ENCODE measurements at places on chromosomes 7 and 10.

- DNase-seq: peak; percentile 65
These were observed 13.6 kb upstream of the GALNT11 start for GRCh38 chr7:152011860-152012259.

GRCh38 chr10:77625379-77625778 is 12.2 kb downstream of the KCNMA1 start:
- DNase-seq: no peak

DNA sequence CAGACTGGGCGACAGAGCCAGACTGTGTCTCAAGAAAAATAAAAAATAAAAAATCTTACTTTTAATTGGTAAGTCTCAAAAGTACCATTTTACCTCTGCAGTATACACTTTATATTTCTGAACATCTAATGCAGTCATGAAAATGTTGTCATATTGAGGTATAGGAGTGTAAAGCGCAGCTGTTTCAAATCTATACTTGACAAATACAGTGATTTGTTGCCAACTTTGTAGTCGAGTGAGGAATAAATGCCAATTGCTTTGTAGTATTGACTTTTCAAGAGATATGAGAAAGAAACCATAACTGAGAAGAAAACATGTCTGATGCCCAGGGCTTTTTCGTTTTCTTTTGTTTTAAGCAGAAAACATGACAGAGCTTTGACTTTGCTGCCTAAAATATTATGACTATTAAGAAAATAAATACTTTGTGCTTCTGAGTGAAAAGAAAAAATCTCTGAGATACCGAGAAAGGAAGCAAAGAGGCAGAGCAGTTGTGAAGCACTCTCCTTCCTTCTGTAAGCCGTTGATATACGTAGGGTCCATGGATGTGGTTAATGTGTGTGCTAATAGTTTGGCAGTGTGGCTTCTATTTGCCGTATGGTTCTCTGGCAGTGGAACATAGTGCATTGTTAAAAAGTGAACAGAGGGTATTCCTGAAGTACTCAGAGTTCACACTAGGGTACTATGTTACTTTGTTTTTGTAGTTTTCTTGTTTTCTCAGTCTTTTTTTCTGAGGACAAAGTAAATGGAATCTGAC is 38.2 kb downstream of the AVL9 start:
- DNase-seq: no peak

DNA sequence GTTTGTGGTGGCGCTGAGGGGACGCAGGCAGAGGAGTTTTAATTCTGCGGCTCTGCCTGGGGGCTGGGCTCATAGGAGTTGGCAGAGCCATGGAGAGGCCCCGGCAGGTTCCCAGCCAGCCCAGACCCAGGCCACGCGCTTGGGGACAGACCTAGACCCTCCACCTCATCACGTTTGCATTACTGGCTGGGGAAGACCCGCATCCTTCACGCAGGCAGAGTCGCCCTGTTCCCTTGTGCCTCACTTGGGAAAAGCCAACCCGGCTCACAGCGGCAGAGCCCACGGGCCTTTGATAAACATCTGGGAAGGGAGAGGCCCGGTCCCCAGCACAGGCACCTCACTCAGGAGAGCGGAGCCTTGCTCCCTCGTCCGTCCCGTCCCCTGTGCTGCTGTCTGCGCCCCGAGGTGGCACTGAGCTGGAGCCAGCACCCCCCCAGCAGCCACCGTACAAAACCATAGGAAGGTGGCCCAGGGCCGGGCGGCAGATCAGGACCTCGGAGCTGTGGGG is 112.8 kb downstream of the CYTH3 start:
- peak; percentile 22 for DNase-seq

- no peak for DNase-seq
These were observed 22.6 kb upstream of the DDX50 start for GRCh38 chr10:68878496-68878895.

GRCh38 chr7:142626420-142627035 is 122.7 kb upstream of the PRSS1 start:
- DNase-seq: peak; percentile 27

DNA sequence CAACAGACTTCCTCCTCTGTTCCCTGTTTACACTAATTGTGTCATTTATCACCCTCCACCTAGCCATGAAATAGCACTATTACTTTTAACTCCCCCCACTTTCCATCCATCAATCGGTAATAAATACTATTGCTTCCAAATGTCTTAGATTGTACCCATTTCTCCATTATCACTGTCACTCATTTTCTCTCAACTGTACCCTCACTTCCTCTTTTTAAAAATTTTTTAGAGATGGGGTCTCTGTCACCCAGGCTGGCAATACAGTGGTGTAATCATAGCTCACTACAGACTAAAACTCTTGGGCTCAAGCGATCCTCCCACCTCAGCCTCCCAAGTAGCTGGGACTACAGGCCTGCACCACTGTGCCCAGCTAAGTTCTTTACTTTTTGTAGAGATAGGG is 123.5 kb upstream of the EGR2 start:
- DNase-seq: no peak

GRCh38 chr10:18400906-18401245 is 250.5 kb downstream of the NSUN6 start:
- DNase-seq: peak; percentile 34

- no peak for DNase-seq
These were observed 70.1 kb upstream of the CABCOCO1 start for GRCh38 chr10:61592581-61592980.

GRCh38 chr10:29980084-29980483 is 79.3 kb downstream of the JCAD start:
- peak; percentile 60 for DNase-seq

DNA sequence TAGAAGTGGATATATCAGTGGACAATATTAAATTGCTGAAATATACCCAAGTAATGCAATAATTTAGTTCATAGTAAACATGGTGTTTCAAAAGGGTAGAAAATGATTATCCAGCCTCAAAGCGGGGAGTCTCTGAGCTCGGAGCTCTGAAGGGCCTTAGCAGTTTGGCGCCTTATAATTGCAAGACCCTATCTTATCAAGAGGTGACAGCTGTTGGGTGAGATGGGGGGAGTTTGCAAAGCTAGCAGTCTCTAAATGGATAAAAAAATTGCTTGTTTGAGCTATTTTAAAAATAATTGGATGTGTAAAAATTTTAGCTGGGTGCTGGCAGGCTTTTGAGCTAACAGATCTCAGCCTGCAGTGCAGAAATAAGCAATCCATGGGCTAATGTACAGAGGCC is 219.2 kb downstream of the CCSER2 start:
- no peak for DNase-seq

GRCh38 chr7:102439963-102440795 is 6.8 kb downstream of the ORAI2 start:
- DNase-seq: peak; percentile 94

GRCh38 chr10:110725801-110726630 is 81.9 kb downstream of the RBM20 start:
- peak; percentile 42 for DNase-seq

GRCh38 chr10:87734987-87735827 is 75.5 kb downstream of the PAPSS2 start:
- peak; percentile 73 for DNase-seq

GRCh38 chr10:22849077-22849805 is 78.6 kb upstream of the ARMC3 start:
- peak; percentile 92 for DNase-seq

DNA sequence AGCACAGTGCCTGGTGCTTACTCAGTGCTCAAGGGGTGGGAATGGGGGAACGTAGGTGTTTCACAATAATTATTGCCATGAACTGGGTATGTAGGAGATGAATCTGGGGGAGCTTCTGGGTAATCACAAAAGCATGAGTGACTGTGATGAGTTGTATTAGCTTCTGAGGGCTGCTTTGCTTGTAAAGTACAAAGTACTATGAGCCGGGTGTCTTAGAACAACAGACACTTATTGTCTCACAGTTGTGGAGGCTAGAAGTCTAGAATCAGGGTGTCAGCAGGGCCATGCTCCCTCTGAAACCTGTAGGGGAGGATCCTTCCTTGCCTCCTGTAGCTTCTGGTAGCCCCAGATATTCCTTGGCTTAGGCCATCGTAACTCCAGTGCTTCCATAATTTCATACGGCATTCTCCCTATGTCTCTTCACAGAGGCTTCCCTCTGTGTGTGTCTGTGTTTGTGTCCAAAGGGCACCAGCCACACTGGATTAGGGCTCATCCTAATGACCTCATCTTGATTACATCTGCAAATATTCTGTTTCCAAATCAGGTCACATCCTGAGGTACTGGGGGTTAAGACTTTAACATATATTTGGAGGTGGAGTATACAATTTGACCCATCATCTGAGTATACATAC is 84.8 kb upstream of the AGBL3 start:
- no peak for DNase-seq

DNA sequence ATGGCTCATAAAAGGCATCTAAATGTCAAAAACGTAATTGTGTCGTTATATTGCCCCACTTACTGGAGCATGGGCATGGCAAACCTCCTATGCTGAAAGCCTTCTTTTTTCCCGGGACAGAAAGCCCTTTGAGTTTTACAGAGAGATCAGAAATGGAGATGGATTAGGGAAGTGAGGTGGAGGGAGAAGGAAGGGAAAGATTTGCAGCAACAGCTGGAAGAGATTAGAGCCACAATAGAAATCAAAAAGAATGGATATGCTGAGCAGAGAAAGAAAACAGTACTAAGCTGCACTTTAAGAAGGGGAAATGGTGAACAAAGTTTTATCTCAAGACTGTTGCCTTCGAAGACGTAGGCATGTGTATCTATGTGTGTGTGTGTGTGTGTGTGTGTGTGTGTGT is 97.2 kb upstream of the PCGF5 start:
- DNase-seq: no peak

GRCh38 chr10:62637249-62638061 is 167.1 kb upstream of the ADO start:
- no peak for DNase-seq

DNA sequence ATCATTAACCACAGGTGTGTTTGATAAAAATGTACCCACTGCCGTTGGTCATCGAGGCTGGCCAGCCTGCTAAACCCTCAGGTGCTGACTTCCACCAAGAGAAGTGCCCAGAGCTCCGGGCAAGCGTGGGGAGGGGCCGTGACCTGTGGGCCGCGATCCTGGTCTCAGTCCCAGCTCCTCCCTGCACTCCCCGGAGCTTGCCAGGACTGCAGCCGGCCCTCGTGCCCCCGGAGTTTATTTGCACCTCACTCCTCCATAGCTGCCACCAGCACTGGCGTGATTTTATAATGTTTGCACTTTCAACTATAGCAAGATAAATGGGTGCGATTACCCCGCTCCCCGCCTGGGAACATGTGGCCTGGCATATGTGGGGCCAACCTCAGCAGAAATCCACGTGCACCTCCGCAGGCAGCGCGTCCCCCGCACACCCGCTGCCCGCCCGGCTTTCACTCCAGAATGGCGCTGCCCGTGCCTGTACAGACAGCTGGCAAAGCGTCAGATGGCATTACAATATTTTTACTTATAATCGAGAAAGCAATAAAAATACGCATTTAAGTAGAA is 30.8 kb downstream of the UNCX start:
- DNase-seq: no peak

GRCh38 chr10:35636956-35637355 is 5.1 kb downstream of the FZD8 start:
- DNase-seq: no peak

GRCh38 chr7:70700941-70701425 is 431.0 kb upstream of the GALNT17 start:
- DNase-seq: no peak

DNA sequence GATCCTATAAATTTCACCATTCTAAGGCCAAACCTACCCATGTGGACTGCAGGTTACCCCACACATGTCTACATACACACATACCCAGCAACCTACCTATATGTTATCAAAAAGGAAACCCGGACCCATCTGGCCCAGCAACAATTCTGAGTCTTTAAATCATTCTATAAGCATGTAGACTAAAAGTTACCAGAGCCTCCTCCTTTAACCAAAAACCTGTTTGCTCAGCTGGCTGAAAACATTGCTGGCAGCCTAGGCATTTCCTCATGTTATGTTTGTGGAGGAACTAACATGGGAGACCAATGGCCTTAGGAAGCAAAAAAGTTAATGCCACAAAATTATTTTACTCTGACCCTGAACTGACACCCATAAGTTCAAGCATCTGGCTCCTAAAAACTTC is 5.3 kb upstream of the ADCK2 start:
- no peak for DNase-seq

DNA sequence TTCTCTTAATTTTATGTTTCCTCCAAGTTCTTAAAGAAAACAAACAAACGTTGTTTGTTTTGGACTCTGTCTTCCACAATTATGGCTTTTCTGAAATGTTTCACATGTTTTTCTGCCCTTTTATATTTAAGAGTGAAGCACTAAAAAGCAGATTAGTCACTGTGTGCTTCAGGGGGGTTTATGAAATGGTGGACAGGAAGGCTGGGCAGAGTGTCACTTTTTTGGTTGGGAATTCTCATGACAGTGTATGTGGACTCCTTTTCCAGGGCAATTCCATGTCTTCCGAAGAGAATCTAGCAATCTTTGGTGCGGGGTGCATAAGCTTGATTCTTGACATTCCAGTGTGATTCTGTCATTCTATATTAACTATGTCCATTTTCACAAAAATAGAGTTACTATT is 669.4 kb downstream of the PARD3 start:
- peak; percentile 53 for DNase-seq

GRCh38 chr7:84722086-84722485 is 464.8 kb downstream of the SEMA3D start:
- no peak for DNase-seq

DNA sequence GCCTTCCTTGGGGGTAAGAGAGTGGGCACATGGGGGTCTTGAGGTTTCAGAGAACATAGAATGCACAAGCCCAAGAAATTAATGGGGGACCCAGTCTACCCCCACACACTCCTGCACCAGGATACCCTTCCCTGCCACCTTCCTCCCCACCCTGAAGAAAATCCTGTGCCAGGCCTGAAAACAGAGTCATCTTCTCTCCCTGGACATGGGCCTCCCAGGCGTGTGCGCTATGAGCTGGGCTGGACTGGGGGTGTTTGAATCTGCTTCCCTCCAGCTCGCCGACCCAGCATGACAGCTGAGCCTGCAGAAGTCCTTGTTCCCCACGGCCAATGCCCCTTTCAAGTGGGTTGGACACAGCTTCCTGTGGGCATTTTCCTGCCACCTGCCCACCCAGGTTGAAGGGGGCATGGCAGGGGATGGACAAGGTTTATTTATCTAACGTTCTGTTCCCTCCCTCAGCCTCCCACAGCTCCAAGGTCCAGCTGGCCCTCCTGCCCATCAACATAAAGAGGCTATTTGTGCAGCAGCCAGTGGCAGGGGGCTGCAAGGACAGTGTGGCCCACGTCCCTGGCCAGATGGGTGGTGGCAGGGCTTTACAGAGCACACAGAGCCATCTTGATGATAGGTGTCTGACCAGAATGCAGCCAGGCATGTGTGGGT is 141.0 kb downstream of the SH3PXD2A start:
- no peak for DNase-seq

- peak; percentile 33 for DNase-seq
These were observed 754.2 kb downstream of the GRID1 start for GRCh38 chr10:85612378-85612775.

GRCh38 chr7:20791538-20792434 is 5.1 kb upstream of the SP8 start:
- peak; percentile 26 for DNase-seq

- peak; percentile 50 for DNase-seq
These were observed 63.9 kb upstream of the ECHDC3 start for GRCh38 chr10:11678074-11678793.

DNA sequence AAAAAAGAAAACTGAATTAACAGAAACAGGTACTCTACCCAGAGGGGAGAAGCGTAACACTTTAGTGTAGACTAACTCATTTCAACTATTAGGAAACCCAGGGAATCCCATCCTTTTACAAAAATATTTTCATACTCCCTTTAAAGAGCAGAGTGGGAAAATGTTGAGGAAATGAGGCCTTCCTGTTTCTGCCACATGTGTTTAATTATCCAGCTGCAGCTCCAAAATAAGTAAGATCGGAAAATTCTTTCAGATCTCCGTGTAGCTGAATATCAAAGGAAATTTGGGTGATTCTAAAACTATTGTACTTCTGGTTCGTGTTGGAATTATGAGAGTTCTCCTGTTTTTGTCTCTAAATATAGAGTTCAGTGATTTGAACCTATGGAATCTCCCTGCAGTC is 58.0 kb upstream of the CAV2 start:
- no peak for DNase-seq
